Activated CD4-positive, alpha-beta T cell treated with anti-CD3 and anti-CD28 coated beads for 48 hours (primary cell): ENCODE measurements at places on chromosomes 1 and 21.

- DNase-seq = peak; percentile 85
Measured at GRCh38 chr1:160675641-160676410, 29.0 kb upstream of the SLAMF1 start.

DNA sequence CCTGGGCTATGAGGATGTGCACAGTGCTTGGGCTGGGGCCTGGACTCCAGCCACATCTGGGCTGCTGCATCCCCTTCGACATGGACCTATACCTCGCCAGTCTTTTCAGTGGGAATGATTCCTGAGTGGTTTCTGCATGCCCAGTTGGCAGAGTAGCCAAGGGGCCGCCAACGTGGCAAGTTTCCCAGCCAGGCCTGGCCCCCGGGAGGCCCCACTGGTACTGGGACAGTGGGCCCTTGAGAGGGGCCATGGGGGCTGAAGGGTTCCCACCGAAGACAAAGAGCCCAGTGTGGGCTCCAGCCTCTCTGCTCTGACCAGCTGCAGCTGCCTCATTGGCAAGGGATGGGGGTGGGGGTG lies 15.4 kb downstream of the RAP1GAP start:
- DNase-seq = no peak

- no peak for DNase-seq
Measured at GRCh38 chr1:91032349-91032748, 10.5 kb upstream of the ZNF644 start.

- DNase-seq = no peak
Measured at GRCh38 chr1:191414981-191415640, 743.2 kb upstream of the RGS18 start.

DNA sequence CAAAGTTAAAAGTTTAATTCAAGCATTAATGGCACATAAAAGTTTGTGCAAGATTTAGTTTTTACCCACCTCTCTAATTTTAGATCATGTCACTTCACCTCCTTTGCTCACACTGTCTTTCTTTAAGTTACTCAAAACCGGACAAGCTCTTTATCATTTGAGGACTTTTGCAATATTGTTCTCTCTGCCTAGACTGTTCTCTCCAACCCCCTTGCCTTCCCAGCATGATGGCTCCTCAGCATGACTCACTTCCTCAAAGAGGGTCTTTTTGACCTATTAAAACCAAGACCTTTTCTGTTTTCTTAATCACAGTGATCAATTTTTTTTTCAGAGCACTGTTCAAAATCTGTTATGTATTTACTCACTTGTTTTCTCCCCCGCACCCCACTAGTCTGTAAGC lies 61.3 kb downstream of the XKR8 start:
- no peak for DNase-seq

GRCh38 chr21:26445440-26445839 lies 127.6 kb downstream of the CYYR1 start:
- no peak for DNase-seq

DNA sequence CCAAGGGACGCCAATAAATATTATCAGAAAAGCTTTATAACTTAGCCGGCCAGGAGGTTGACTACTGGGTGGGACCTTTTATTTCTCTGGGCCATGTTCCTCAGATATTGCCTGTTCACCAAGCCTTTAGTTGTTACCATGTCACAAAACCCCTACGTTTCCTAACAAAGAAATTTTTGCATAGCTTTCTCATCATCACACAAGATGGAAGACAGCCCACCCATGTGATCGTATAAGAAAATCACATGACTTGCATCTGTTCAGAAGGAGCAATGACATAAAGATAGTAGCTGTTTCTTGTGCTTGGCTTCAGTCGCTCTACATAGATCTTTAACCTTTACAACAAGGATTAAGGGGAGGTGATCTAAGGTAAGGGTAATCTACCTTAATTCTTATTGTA lies 88.9 kb upstream of the NGF start:
- DNase-seq = no peak

DNA sequence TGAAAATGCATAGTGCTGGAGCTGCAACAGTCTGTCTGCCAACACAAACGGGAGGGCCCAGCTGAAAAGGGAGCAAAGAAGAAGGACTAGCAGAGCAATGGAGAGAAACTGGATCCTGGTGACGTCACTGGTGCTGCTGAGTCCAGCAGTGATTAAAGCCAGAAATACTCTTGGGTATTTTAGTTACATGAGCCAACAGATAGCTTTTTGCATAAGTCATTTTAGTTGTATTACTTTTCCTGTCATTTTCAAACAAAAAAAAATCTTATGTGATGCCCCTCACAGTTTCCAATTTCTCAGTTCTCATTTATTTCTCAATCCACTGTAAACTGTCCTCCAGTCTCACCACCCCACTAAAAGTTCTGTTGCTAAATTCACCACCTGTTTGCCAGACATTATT lies 38.7 kb upstream of the NEK7 start:
- DNase-seq = no peak

- DNase-seq = no peak
Measured at GRCh38 chr21:45788198-45788597, 144.7 kb downstream of the PCBP3 start.

DNA sequence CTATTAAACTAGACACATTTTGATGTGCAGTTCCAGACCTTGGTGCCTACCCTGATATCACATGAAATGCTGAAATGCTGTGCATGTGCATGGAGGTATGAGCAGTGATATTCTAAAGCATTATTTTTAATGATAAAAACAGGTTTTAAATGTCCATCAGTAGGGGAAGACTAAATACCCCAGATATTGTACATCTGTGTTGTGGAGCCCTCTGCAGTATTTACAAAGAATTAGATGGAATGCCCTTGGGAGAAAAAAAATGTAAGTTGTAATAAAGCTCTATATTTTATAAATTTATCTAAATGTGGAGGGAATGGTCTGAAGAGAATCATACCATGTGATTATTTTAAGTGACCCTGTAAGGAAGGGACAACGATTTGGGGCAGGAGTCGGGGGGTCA lies 39.1 kb upstream of the IGSF5 start:
- no peak for DNase-seq

DNA sequence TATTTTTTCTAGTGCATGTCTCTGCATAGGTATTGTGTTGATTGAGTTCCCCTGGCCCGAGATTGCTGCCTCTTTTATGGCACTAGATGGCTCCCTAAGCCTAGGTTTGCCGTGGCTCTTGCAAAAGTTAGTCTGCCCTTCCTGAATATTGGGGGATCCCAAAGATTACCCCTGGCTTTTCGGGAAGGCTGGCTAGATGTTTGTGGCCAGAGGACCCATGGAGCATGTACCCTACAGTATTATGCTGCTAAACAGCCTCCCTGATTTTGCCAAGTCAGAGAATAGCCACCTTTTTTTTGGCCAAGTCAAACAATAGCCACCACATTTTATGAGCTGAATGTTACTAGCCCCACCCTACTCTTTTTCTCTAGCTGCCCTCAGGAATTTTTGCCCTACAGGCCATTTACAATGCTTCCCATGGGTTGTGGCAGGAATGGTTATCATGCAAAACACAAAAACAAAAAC lies 343.2 kb downstream of the OLFM3 start:
- DNase-seq = no peak

GRCh38 chr1:11594222-11594621 lies 60.0 kb downstream of the FBXO2 start:
- DNase-seq = peak; percentile 12

- no peak for DNase-seq
Measured at GRCh38 chr1:30689901-30690645, 33.3 kb downstream of the MATN1 start.

DNA sequence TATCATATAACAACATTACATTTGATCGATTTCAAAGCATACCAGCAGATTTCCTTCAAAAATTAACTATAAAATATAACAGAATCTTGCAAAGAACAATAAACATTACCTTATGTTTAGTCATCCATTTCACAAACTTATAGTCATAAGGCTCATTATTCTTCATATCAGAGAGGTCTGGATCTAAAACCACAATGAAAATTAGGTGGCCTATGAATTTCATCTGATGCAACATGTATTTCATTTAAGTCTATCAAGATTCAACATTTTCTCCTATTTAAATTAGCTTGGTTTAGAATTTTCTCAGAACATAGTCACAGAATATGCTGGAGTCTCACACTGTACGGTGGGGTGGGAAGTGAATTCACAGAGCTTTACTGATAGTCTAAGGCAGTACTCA lies 49.2 kb downstream of the KYAT3 start:
- DNase-seq = no peak

DNA sequence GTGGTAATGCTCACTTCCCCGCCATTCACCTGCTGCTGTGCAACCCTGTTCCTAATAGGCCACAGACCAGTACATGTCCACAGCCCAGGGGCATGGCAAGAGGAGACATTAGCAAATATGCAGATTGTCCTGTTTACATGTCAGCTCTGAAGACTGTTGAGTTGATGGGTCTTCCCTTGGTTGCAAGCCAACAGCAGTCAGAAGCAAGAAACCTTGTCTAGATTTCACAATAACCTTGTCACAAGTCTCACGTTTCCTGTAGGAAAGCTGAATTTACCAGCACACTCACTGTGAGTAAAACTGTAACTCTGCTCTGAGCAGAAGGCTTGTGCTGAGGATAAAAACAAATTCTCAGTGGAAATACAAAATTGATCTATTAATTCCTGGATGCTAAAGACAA lies 195.1 kb downstream of the HLX start:
- no peak for DNase-seq

- peak; percentile 85 for DNase-seq
Measured at GRCh38 chr1:23554481-23555269, 4.6 kb downstream of the ID3 start.

- no peak for DNase-seq
Measured at GRCh38 chr1:64098846-64099582, 104.4 kb upstream of the UBE2U start.

DNA sequence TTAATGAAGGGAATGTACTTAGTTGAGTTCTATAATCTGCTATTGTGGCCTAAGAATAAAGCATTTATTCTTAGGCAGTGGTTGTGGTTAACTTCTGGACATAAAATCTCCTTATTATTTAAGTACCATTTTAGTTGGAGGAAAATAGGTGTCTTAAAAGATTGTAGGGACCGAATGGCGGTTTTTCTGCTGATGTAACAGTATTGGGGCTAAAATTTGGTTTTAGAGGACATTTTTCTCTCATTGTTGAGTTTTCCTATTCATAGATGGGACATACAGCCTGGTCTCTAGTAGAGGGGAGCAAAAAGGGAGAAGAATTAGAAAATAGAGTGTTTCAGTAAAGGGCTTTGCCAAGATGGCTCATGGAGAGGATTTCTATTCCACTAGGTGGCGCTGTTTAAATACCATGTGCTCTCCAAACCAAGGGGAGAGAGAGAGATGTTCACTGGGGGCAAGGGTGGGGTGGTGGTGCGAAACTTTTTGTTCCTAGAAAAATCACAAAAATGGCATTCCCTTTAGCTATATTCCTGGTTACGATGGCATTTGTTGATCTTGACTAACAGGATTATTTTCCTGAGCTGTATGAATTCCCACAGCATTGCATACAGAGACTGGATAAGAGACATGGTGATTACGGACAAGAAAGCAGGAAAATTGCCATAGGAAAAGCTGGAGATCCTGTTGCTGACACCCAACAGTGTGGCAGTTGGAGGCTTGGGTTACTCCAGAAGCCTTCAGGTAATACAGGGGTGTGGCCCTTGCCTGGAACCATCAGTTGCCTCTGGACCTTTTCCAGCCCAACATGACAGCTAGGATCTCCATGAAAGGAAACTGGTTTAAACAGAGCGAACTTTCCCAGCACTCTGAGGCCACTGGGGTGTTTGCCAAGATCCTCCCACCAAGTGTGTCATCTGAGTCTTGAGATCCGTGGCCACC lies 18.2 kb upstream of the FCGR2A start:
- peak; percentile 22 for DNase-seq

DNA sequence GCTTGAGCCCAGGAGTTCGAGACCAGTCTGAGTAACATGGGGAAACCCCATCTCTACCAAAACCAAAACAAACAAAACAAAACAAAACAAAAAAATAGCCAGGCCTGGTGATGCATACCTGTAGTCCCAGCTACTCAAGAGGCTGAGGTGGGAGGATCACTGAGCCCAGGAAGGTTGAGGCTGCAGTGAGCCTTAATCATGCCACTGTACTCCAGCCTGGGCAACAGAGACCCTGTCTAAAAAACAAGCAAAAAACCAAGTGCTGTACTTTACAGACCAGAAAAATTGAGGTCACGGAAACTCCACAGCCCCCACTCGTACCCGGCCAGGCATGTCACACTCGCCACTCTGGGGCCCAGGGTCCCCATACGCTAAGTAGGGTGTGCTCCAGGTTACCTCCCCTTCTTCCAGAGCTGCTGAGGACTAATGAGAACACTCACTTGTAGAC lies 22.9 kb downstream of the ATP2B4 start:
- DNase-seq = peak; percentile 60

- DNase-seq = no peak
Measured at GRCh38 chr1:166084613-166085012, 82.2 kb downstream of the FAM78B start.

GRCh38 chr1:155188268-155188667 lies 14.6 kb downstream of the TRIM46 start:
- DNase-seq = no peak
